ENCODE measurements at places on chromosomes 6 and 20.

- no peak for DNase-seq
These were observed 281.8 kb upstream of the PLCB4 start for GRCh38 chr20:8787090-8787489.

DNA sequence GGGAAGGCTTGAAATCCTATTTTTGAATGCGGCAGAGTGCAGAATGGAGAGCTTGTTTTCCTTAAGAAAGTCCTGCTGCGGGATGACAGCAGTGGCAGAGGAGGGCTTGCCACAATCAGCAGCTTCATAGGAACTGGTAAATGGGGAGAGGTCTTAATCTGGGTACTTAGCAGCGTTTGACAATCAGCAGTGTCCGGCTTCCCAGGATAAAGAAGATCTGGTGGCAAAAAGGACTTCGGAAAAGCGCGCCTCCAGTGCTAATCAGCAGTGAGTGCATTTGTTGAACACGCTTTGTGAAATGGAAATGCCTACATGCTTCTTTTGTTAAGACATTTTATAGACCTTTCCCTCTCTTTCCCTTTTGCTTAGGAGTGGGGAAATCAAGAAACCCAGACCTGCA, 735.7 kb downstream of the QKI start:
- DNase-seq = no peak

DNA sequence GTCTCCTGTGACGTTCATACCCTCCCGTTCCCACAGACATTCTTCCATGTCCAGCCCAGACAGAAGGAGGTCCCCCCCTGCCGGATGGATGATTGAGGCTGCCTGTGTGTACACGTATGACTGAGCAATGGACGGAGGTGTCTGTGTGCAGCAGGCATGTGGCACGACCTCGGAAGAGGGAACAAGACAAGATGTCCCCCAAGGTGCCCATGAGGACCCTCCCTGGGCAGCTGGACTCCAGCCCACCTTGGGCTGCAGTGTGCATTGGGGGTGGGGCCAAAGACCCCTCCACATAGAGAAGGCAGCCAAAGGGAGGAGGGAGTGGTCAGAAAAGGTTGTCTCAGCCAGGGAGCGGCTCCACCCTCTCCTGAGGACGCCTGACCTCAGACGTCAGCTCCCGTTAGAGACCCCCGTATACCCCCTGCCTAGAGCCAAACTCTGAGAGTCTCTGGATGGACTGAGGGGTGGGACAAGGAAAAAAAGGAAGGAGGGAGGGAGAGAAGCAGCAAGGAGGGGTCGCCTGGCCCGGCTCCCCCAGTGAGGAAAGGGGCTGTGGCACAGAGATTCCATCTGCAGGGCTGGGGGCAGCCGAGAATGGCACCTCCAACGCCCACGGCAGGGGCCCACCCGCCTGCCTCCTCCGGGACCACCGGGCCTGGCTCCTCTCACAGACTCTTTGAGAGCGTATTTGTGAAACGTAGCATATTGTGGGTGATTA, 92.9 kb upstream of the BHLHE23 start:
- DNase-seq = peak; percentile 15

DNA sequence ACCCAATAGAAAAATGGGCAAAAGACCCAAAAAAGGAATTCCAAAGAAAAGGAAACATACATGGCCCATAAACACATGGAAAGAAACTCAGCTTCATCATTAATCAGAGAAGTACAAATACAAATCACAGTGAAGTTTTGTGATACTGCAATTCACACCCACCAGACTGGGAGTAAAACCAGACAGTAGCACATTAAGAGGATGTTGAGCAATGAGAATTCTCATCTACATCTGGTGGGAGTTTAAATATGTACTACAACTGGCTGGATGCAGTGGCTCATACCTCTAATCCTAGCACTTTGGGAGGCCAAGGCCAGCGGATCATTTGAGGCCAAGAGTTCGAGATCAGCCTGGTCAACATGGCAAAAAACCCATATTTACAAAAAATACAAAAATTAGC, 125.7 kb upstream of the PHACTR1 start:
- DNase-seq = no peak

DNA sequence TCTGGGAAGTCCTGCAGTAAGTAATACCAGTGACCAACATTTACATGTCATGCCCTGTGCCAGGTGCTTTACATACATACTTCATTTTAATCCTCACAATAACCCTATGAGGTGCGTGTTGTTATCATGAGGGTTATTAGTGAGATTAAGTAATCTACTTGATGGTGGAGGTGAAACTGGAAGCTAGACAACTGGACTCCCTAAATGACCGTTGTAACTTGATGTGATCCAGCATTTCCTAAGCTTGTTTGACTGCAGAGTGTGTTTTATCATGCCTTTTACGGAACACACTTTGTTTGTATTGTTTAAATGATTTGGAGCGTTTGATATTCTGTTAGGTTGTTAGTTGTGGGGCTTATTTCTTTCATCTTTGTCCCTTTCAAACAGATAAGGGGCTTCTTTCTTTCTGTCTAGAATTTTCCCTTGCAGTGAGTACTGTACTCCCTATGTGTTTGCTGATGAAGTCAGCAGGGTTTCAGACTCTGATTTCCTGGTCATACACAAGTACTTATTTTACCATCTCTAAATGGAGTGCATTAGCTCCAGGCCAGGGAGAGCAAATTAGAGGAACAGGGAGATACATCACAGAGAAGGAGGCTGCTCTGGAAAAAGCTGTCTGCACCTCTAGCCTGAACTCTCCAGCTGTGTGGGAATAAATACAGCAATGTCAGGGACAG, 29.7 kb downstream of the CHMP4B start:
- no peak for DNase-seq

- no peak for DNase-seq
These were observed 15.5 kb upstream of the MYL9 start for GRCh38 chr20:36525620-36526365.

- no peak for DNase-seq
These were observed 182.1 kb upstream of the SNX9 start for GRCh38 chr6:157640746-157641451.

- no peak for DNase-seq
These were observed 36.2 kb downstream of the BTBD9 start for GRCh38 chr6:38603496-38603895.

DNA sequence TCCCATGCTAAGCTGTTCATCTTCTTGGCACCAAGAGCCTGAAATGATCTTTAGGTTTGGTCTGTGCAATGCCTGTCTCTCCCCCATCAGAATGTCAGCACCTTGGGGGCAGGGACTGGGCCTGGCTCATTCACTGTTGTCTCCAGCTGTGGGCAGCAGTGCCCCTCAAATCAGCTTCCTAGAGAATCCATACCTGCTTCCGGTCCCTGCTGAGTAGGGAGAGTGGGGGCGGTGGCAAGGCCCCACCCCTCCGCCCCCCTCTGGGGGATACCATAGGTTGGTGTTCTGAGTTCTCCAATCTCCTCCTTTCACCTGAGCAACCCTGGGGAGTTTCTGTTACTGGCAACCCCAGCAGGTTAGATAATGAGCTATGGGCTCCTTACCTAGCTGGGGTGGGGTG, 19.2 kb upstream of the SPDEF start:
- no peak for DNase-seq

GRCh38 chr6:158028421-158028820, 46.8 kb downstream of the SYNJ2 start:
- DNase-seq = no peak

GRCh38 chr20:24863356-24863755, 85.7 kb upstream of the CST7 start:
- no peak for DNase-seq

- DNase-seq = no peak
These were observed 6.5 kb upstream of the RBBP8NL start for GRCh38 chr20:62433658-62434497.

GRCh38 chr6:82131441-82131840, 116.1 kb downstream of the IBTK start:
- no peak for DNase-seq

DNA sequence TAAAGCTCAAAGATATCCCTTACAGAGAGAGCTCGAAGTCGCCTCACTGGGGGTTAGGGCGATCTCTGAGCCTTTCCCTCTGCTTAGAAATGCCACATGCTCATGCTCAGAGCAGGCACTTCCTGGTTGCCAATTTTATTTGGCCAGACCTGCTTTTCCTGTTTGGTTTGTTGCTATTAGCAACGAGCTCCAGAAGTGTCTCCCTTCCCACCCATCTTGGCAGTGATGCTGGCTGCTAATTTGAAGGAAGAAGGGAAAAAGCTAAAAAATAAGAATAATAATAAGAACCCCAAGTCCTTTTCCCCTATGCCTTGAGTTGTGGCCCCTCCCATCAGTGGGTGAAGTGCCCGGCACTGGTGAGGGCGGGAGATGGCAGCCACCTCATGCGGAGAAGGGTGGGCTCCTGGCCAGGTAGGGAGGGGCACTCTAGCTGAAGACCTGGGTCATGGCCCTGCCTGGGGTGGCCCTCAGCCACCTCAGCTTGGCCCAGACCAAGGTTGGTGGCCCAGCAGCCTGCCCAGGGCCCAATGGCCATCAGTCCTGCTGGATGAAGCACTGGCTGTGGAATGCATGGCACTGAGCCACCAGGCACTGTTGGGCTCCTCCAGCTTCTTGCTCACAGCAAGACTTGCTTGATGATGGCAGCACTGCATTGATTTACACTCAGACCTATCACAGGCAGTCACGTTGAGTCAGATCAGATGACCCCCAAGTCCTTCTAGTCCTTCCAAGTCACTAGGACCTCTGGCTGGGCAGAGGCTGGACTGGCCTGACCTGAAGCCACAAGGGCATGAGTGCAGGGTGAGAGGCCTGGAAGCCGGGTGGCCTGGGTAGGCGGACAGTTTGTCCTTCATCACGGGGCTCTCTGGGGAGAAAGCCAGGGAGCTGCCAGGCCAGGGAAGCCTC, 79.0 kb downstream of the SYNJ2 start:
- DNase-seq = no peak

DNA sequence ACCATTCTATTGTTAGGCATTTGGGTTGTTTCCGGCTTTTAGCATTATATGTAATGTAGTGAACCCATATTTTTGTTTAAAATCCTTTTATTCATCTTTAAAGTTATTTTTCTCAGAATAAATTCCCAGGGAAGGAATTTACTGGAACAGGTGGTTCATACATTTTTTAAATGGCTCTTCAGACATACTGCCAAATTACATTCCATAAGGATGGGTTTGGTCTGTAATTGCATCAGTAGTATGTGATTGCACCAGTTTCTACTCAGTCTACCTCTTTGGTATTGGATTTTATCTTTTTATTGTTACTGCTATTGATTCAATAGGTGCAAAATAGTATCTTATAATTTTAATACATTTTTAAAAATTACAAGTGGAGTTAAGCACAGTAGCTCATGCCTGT, 27.2 kb downstream of the BRPF3 start:
- no peak for DNase-seq

DNA sequence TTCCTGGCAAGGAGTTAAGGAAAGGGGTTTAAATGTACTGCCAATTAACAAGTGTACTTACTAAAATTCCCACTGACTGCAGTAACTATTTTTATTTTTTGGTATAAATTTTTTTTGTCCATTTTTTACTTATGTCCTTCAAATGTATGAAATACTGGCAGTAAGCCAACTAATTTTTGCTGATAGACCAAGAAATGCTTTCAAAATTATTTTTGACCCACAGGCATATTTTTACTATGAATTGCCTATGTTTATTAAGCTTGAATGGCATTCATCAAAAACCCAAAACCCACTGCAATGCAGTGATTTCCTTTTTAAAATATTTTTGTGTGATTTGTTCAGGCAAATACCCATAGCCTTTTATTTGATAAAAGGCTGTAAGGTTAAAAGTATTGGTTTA, 560.1 kb downstream of the UTRN start:
- DNase-seq = no peak

GRCh38 chr20:4670469-4670868, 51.2 kb upstream of the PRND start:
- no peak for DNase-seq

- no peak for DNase-seq
These were observed 165.6 kb downstream of the ATXN1 start for GRCh38 chr6:16595514-16596120.

DNA sequence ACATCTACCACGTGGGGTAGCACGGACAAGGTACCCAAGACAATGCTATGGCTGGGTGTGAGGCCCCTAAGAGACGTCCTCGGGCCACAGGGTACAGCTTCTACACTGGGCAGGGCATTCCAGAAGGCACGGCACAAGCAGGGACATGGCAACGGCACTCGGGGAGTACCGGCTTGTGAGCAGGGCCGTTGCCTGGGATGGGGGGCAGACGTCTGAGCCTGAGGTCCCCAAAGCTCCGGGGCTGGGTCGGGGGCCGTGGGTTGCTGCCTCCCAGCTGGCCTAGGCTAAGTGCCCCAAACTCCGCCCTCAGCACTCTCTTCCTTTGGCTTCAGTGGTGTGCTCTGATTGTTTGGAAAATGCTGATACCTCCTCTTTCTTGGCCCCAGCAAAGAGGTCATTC, 110.6 kb downstream of the SULF2 start:
- DNase-seq = no peak

DNA sequence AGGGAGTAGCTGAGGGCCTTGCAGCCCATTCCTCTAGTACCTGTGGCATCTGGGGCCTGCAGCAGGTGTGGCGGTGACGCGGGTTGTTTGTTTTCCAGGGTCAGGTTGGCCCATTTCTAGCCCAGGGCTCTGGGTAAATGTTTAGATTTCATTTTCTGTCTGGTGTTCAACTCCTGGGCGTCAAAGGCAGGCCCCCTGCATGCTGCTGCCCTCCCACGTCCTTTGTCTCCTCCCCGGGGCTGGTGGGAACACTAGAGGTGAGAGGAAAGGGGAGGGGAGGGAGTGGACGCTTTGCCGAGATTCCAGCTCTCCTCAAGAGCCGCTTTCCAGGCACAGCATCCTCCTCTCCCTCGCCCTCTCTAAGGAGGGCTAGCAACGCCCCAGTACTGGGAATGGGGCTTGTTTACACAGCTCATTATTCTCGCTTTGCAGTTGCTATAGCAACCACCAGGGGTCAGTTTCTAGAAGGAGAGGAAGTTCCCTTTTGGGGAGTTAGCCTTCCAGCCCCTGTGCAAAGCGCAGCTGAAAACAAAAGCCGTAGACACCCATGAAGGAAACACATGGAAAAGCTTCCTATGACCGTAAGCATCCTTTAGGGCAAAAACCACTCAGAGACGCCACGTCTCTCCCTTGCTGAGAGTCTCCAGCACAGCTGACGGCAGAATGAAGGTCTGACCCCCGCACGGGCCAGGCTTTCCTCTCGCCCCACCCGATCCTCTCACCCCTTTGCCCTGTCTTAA, 170.6 kb downstream of the LY86 start:
- DNase-seq = peak; percentile 62

DNA sequence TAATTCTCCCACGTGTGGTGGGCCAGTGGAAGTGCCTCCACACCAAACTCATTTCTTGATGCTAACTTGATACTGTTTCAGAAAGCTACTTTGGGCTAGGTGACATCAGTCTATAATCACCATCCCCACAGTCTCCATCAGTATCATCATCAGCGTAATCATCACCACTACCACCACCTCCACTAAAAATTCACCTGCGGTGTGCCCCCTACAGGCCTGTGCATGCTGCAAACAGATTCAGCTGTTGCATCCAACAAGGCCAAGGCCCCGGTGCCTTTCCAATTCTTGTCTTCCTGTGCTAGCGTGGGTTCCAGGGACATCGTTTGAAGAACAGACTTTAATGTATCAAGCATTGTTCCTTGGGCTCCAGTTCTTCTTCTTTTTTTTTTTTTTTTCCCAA, 201.3 kb upstream of the EXOC2 start:
- DNase-seq = no peak
